GM04504 (cell line): ENCODE measurements at places on chromosomes 1 and 21.

- DNase-seq = no peak
These were observed 12.8 kb downstream of the PMF1 start for GRCh38 chr1:156225677-156226014.

- peak; percentile 42 for DNase-seq
These were observed 2.1 kb downstream of the FBLIM1 start for GRCh38 chr1:15760520-15761211.

DNA sequence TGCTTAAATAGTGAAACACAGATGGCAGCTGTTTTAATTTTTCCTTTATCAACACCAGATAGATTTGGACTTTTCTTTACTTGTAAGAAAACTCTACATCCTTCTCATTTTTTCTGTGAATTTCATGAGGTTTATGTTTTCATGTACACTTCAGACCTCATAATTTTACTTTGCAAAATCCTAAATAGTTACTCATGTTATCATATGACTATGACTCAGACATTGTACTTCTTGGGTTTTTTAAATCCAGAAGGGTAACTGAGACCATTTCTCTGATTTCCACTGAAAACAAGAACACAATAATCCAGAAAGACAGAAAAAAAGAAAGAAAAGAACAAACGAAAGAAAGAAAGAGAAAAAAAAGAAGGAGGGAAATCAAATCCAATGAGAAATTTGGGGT lies 1021.6 kb downstream of the NCAM2 start:
- DNase-seq = no peak

GRCh38 chr1:31064111-31064717 lies 1.3 kb downstream of the PUM1 start:
- no peak for DNase-seq

DNA sequence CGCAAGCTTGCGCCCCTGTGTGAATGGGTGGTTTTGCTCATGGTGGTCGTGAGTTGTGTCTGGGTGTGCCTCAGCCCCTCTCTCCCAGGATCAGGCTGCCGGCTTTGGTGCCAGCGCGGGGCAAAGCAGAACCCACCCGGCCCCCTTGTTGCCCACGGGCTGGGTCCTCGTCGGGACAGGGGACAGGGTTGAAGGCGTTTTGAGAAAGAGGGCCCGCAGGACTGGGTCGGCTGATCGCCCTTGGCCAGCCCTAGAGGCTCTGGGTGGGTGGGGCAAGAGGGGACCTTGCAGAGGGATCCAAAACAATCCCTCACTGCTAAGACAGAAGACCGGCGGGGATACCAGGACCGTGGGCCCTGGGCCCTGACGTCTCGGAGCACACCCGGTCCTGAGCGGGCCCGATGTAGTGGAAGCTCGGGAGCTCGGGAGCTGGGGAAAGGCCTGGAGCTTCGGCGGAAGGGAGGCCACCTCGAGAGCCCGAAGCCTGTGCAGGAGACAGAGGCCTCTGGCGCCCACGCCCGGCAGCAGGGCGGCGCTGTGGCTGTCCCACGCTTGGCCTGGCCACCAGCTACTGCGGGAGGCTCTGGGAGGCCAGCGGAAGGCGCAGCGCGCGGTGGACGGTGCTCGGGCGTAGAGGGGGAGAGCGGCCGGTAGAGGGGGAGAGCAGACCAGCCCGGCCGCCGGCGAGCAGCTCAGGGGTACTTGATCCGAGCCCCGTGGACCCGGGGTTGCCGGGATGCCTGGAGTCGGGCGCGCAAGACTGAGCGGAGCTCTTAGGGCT lies 2.8 kb upstream of the ZNF678 start:
- DNase-seq = no peak

DNA sequence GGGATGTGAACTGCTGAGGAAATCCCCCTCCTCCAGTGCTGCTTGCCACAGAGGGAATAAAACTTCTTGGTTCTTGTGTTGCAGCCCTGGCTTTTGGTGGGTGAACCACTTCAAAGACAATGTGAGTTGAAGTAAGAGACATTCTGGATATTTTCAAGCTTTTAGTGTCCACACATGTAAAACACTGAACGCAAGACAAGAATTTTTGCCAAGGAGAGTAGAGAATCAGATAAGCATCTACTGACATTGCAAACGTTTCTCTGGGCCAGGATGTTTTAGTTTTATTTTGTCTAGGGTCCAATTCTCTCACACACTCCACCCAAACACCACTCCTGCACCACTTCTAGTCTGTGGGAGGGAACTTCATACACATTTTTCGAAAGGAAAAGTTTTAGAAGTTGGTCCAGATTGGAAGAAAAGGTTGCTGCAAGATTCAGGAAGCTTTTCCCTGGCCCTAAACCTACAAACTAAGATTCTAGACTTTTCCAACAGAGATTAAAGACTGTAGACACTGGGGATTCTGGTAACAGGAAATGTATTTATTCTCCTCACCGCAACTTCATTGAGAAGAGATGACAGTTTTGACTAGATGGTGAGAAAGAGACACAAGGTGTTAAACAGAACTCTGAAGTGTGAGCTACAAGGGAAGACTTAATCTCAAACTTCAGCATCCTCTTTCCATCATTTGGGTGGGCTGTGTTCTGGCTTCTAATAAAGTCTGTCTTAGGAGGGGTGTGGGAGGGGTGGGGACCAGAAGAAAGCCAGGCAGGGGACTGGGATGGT lies 16.1 kb downstream of the FASLG start:
- no peak for DNase-seq

DNA sequence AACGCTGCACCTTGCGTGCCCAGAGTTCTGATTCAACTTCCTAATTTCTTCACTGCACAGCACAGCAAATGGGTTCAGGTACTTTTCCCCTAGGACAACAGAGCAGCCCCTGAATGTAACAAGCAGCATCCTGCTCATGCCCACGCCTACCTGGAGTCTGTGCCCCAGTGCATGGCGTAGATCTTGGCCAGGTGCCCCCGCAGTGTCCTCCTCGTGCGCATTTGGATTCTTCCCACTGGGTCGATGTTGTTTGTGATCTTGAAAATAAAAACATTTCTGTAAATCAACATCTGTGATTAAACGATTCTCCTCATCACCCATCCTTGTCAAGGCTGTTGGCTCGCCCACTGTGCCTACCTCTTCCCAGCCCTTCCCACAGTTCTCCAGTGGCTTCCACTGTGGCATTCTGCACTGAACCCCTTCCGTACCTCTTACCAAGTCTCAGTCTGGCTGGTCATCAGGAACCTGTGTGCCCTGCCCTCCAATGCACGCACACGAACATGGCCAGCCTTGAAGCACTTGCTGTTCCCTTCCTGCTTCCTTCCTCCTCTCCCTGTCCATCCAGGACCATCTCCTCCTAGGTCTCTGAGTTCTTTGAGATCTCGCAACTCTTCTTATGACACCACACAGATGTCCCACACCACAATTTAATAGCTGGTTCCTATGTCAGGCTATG lies 37.5 kb upstream of the NADK start:
- DNase-seq = no peak

DNA sequence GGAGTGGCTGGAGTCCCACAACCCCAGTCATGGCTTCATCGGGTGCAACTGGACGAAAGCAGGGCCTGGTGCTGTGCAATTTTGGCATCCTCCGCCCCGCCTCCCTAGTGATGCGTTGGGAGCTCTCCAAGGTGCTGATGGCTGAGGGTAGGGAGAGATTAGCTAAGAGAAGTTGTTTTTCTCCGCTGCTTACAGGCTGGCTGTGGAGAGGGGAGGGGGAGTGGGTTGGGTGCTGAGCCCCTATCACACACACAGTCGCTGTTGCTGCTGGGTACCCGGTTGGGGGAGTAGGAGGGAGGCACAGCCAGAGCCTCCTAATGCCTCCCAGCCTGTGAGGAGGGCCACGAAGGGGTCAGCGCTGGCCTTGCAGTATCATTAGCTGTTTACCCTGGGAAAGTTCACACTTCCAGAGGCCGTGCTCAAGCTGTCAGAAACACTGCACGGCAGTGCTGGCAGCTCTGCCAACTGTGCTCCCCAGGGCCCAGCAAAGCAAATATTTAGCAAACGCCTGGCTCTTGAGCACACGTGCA lies 110.0 kb downstream of the GRIK3 start:
- DNase-seq = no peak

DNA sequence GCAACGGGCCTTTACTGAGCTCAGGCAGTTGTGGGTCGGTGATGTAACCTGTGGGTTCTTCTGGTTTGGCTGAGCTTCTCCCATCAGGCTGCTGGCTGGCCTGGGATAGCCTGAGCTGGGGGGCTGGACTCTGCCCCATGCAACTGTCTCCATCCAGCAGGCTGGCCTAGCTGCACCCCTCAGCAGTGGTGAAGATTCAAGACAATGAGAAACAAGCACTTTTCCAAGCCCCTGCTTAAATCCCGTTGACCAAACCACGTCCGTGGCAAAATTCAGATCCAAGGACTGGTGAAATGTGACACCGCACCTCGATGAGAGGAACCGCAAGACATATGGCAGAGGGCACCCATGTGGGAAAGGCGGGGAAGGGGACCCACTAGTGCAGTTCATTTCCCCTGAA lies 25.6 kb downstream of the PRSS38 start:
- DNase-seq = no peak

DNA sequence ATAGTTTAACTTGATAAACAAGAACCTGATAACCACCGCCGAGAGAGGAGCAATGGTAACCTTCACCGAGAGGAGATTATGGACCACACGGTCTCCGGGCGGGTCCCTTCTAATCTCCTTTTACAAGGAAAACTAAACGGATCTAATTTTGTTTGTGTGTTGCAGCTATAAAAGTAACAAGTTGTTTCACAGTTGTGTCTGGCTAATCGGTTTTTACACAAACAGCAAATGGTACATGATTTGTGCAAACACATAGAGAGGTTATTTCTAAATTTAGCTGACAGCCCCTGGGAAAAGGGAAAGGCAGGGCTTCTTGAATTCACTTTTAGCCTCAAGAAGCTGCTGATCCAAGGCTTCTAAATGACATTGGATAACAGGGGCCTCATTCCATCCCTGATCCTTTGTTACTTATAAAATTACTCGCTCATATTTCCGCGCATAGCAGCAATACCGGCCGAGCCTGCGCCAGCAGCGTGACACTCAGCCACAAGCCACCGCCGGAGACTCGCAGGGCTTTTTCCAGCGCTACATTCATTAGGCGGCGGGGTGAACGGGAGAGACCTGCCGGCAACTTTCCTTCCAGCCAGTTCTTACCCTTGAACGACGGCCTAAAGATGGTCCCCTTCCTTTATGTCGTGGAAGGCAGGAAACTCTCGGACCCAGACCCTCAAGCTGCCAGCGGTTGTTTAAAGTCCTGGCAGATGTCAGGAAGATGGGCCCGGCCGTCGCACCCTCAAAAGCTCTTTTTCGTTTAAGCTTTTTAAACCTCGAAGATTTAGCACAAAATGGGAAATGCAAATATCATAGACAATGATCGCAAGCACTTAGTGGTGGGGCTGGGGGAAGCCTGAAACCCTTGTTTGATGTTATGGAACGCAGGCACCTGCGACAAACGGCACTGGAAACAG lies 4.4 kb downstream of the FOXD3 start:
- no peak for DNase-seq

- no peak for DNase-seq
These were observed 3.6 kb downstream of the GPR52 start for GRCh38 chr1:174451408-174451807.
